ENCODE measurements at places on chromosomes 5 and 9.

DNA sequence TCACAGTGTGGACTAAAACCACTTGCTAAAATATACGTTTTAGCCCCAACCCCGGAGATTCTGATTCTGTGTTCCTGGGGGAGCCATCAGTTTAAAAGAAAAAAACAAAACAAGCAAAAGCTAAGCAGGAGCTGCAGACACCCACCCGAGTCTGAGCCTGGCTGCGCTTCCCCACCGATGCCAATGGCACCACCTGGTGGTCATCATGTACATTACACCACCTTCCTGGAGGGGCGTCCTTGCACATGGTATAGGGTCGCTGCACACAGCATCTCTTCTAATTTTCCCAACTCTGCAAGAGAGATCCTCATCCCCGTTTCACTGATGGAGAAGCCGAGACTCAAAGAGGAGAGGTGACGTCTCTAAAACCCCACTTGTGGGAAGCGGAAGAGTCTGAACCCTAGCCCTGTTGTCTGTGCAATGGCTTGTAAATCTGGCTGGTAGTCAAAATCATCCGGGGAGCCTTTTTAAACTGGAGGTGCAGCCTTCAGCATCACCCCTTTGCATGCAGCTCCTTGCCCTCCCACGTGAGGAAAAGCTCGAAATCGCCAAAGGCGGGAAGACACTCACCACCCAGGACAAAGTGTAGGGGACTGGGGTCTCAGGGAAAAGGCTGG is 23.1 kb upstream of the CNOT6 start:
- DNase-seq, result no peak

DNA sequence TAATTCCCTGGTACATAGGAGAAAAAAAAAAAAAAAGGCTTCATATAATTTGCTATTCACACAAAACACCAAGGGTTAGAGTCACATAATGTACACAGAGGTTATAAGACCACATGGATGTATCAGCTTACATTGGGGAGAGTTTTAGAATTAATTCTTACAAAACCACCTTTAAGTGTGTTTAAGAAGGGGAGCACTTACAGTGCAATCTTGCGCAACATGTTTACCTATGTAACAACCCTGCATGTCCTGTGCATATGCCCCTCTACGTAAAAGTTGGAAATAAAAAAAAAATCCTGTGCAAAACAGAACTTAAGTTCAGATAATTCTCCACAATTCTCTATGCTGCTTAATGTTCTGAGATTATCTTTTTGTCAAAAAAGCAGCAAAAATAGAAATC is 190.0 kb downstream of the DENND1A start:
- no peak for DNase-seq

- no peak for DNase-seq
Measured at GRCh38 chr5:156479849-156480248, 152.9 kb downstream of the SGCD start.

GRCh38 chr5:83192947-83193346 is 115.6 kb downstream of the XRCC4 start:
- DNase-seq, result no peak

DNA sequence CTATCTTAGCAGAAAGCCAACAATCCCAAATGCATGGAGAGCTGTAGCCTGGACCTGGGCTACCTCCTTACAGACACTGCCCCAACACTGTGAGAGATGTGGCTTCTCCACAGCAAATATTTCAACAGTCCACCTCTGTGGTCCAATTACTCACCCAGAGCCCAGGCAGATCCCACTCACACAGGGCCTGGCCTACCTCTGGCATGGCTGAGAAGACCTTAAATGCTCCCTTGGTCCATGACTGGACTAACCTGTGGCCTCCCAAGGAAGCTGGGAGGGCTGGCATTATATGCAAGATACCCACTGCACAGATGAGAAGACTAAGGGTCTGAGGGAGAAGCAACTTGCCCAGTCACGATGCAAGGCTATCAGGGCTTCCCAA is 22.8 kb upstream of the SLC25A51 start:
- DNase-seq, result no peak

DNA sequence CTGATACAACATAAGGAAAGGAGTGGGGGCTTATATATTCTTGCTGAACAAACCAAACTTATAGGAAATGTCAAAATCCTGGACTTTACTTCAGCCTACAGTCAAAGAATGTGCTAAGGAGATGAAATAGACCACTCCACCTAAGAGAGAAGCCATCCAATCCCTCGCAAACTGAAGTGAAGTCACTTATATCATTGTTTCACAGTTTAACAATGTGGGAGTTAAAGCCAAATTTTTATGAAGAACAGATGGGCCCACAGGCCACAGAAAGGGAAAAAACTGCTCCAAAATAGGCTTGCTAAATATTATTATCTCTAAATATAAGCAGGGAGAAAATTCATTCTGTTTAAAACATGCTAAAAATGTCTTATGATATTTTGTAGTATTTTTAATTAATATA is 233.3 kb downstream of the GAS1 start:
- DNase-seq, result no peak

- DNase-seq, result no peak
Measured at GRCh38 chr9:134433909-134434882, 107.9 kb downstream of the RXRA start.

- no peak for DNase-seq
Measured at GRCh38 chr9:13427587-13427986, 148.1 kb upstream of the MPDZ start.

- no peak for DNase-seq
Measured at GRCh38 chr9:83471241-83471640, 67.0 kb downstream of the FRMD3 start.

All from omental fat pad (tissue), 4 donors.